ENCODE measurements at places on chromosomes 4 and X.

GRCh38 chr4:122689972-122690371 is 42.5 kb upstream of the BBS12 start:
- DNase-seq = no peak

GRCh38 chrX:11137543-11138139 is 26.5 kb downstream of the HCCS start:
- DNase-seq = peak; percentile 2

DNA sequence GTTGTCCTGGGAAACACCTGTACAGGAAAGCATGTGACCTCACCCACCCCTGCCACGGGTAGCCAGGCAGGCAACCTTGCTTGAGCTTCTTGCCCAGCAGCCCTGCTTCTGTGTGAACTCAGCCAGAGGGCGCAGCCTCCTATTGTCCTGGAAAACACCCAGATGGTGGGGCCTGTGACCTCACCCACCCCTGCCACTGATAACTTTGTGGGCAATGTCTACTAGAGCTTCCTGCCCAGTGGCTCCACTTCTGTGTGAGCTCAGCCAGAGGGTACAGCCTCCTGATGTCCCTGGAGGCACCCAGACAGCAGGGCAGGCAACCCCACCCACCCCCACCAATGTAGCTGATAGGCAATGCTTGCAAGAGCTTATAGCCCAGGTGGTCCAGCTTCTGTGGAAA is 146.3 kb downstream of the DTHD1 start:
- DNase-seq = no peak

GRCh38 chr4:28772066-28772465 is 1911.4 kb downstream of the STIM2 start:
- DNase-seq = no peak

- peak; percentile 35 for DNase-seq
Measured at GRCh38 chr4:15144249-15144966, 142.1 kb downstream of the CPEB2 start.

All from hypothalamus (tissue), 51 donors.